CD4-positive, alpha-beta T cell treated with Interleukin-15 for 4 hours (primary cell): ENCODE measurements at places on chromosomes 12 and 14.

DNA sequence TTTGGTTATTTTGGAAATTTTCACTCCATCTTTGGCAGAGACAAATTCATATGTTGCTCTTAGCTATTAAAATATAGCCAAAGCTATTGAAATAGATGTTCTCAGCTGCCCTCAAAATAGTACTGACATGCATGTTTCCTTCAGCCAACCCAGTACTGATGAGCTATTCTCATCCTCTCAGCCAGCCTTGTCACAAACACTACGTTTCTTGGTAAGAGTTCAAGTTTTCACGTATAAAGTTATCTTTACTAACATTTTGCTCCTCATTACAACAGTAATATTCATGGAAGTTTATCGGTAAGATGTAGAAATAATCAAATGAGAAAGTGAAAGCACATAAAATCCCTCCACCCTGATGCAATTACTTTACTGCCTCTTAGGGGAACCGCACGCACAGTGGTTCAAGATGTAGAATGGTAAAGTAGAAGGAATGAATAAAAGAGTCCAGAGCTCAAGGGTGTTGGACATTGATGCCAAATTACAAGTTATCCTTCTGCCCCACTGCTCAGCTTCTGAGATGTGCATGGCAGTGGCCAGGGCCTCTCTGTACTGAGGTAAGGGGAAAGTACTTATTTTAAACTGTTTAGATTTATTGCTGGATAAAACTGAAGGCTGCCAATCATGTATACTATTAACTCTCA, 20.7 kb downstream of the GCH1 start:
- DNase-seq, result peak; percentile 37

- DNase-seq, result no peak
Measured at GRCh38 chr14:103460415-103460814, 62.2 kb downstream of the CKB start.

GRCh38 chr12:85825746-85826145, 10.5 kb downstream of the RASSF9 start:
- DNase-seq, result no peak

DNA sequence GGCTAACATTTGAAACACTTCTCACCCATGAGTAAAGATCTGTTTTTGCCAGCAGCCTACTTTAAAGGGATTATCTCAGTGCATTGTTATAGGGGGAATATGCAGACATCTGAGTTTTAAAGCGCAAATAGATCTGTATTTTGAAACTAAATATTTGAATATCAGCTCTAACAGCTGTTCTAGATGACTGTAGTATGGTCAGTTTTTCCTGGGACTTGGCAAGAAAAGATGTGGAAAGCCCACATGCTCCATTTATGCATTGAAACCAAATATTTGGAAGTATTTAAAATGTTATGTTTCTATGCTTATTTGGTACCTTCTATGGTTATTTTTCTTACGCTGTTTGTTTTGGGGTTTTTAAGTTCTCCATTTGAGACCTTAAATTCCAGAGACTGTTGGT, 41.7 kb downstream of the RIC8B start:
- no peak for DNase-seq

- DNase-seq, result no peak
Measured at GRCh38 chr12:28460420-28461130, 270.3 kb downstream of the CCDC91 start.

DNA sequence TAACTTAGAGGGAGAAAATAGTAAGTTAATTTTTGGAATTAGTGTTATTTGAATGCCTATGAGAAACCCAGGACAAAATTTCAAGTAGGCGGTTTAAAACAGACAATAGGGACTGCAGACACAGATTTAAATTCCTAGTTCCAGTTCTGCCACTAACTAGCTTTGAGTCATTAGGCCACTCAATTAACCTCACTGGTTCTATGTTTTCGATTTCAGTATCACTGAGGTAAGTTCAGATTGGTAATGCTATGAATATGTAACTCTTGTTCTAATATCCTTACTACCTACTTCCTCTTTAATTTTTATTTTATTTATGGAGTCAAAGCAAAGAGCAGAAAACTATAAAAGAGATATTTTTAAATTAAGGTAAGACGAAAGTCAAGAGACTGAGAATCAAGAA, 52.6 kb downstream of the GALC start:
- no peak for DNase-seq

DNA sequence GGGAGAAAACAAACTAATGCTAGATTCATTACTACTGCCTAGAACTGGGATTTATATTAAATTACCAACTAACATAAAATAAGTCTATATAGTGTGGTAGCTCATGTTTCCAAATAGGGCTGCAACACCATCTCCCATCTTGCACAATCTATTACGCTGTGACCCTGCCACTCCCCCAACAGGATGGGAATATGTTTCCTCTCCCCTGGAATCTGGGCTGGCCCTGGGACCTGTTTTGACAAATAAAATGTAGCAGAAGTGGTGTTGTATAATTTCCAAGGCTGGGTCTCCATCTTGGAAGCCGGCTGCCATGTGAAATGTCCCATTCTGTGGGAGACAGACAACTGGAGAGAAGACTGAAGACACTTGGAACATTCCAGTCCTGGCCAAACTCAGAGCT, 45.6 kb upstream of the FERMT2 start:
- DNase-seq, result no peak

DNA sequence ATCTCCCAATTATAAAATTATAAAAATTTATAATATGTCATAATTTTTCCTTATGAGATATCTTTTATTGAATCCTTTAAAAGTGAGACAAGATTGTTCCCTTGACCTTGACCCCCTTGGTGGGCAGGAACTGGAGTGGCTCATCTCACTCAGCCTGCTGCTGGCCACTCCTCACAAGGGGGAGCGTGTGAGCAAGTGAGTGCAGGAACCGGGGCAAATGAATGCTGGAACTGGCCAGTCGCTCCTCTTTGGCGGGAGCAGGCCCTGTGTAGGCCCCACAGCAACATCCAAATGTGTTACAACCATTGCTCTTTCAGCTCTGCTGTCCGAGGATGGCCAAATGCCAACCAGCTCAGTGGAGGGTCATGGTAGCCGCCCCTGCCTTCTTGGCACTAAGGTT, 178.8 kb downstream of the ETNK1 start:
- DNase-seq, result no peak

DNA sequence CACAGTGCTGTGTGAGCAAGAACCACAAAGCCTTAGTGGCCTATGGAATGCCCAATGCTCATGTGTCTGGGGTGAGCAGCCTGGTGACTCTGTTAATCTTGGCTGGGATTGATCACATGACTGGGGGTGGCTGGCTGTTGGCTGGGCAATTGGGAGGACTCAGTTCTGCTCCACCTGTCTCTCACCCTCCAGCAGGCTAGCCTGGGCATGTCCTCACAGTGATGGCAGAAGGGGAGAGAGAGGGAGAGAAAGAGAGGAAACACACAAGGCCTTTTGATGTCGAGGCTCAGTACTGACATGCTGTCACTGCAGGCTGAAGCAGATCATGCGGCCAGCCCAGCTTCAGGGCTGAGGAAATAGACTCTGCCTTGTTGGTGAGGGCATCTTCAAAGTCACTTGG, 136.8 kb downstream of the TBX5 start:
- DNase-seq, result no peak

DNA sequence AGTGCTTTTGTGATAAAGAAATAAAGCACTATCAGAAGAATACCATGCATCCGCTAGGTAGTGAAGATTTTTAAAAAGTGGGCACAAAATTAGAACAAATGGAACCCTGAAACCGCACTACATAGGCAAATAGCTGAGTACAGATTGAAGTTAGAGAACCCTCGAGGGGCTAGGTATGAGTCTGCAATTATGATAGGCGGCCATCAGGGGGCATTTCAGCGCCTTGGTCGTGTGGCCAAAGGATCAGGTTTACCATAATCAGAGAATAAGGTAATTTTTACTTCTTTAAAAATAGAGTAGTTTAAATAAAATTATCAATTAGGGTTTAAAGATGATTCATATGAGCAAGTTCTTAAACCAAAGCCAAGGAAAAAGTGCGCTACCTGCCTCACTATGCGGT, 129.8 kb downstream of the TMX1 start:
- DNase-seq, result no peak

GRCh38 chr14:90642244-90642717, 173.9 kb downstream of the TTC7B start:
- no peak for DNase-seq

DNA sequence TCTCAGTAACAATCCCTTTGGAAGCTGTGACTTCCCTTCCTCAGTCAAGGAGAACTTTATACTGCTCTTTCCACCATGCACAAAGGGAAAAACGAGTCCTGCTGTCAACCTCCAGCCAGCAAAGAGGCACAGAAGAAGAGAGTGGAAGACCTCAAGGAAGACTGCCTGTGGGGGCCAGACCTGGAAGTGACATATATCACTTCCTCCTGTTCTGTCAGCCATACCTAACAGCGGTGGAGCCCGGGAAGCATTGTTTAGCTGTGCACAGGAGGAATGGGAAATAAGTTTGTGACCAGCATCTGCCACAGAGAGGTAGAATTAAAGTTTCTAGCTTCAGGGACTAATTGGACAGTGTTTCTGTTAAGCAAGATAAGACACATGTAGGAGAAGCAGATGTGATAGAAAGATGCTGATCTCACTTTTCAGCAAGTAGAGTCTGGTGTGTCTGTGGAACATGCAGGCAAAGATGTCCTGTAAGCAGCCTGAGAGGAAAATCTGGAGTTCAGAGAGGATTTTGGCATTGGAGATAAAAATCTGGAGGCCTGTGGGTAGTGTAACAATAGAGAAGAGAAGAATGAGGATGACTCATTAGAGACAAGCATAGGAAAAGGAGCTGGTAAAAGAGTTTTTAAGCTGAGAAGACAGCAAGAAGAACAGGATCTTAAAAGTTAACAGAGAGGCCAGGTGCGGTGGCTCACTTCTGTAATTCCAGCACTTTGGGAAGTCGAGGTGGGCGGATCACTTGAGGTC, 141.6 kb upstream of the CPSF6 start:
- no peak for DNase-seq
